ENCODE measurements at places on chromosomes 12 and 14.
A peak's percentile ranks its signal among the peaks of the same experiment; 100 is the strongest.

GRCh38 chr12:7916936-7917335, 19.1 kb downstream of the SLC2A3 start:
- no peak for DNase-seq

DNA sequence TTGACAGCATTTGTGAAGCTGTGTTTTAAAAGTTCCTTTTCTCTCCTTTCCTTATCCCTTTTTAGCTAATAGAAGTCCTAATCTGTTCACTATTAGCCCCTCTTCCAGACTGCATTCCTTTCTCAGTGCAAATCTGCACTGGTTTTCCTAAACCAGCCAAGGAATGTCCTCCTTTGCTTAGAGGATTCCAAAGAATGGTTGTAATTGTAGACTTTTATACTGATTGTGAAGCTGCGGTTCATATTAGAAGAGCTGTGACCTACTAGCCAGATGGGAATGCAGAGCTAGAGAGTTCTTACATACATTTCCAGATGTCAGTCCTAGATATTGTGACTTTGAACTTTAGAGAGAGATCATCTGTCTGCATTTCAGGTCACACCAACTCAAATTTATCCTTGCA, 79.8 kb downstream of the MYRFL start:
- DNase-seq = no peak

DNA sequence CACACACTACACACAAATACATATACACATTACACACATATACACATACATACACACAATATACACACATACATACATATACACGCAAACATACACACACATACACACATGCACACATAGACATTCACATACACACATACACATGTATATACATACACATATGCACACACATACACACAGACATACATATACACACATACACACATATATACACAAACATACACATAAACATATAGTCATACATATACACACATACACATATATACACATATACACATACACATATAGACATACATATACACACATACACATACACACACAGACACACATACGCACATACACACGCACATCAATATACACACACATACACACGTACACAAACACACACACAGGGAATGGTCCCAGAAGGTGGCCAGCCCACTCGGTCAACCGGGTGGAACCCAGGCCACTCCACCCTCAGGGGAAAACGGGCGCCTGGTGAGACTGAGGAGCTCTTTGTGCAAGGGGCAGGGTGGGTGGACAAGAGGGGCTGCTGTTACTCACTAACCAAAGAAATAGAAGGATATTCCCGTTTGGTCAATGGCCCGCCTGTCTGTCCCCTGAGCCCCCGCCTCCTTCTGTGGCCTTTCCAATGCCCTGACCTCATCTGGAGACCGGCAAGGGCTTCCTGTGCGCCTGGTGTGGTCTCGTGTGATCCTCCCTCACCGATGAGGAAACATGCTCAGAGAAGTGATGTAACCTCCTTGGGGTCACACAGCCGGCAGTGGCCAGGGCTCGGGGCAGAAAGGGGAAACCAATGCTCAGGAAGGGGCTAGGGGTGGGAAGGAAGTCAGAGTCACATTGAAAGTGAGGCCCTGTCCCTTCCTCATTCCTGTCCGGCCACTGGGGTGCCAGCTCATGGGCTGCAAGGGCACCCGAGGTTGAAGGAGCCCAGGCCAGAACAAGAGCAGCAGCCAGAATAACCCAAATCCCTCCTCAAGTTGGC, 5.3 kb downstream of the TRPV4 start:
- peak; percentile 69 for DNase-seq

DNA sequence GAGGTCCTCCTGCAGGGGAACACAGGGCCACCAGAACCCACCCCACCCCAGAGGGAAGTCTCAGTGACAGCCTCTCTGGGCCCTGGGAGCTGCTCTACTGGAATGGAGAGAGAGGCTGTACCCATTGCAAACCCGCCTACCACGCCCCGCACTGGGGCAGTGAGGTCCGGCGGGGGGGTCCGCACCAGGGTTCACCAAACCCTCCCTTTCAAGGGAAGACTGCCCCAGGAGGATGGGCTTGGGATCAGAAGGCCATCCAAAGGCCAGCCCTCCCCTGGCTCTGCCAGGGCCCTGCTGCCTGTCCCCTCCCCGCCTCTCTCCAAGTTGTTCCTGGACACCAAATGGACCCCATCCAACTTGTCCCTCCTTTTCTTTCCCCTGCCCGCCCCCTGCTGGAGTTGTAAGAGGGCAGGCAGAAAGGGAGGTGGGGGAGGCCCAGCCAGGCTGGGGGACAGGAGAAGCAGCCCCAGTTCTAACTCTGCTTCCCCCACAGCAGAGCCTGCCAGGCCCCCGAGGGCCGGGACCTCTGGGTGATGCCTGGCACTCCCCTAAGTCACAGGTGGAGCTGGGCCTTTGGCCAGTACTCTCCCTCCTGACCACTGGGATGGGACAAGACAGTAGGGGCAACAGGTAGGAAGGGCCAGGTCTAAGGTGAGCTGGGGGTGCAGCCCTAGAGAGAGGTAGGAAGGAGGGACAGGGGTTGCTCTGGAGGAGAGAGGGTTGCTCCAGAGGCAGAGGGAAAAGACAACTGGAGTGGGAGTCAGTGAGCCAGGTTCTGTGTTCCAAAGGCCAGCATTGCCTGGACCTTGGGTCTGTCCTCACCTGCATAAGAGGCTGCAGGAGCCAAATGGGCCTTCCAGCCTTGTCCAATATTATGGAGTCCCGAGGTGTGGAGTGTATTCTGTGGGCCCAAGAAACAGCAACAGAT, 3.2 kb upstream of the DIO3 start:
- no peak for DNase-seq

GRCh38 chr14:21669284-21669683, 4.3 kb downstream of the OR4E1 start:
- no peak for DNase-seq

- DNase-seq = no peak
These were observed 17.2 kb upstream of the CISTR start for GRCh38 chr12:53768976-53769375.

DNA sequence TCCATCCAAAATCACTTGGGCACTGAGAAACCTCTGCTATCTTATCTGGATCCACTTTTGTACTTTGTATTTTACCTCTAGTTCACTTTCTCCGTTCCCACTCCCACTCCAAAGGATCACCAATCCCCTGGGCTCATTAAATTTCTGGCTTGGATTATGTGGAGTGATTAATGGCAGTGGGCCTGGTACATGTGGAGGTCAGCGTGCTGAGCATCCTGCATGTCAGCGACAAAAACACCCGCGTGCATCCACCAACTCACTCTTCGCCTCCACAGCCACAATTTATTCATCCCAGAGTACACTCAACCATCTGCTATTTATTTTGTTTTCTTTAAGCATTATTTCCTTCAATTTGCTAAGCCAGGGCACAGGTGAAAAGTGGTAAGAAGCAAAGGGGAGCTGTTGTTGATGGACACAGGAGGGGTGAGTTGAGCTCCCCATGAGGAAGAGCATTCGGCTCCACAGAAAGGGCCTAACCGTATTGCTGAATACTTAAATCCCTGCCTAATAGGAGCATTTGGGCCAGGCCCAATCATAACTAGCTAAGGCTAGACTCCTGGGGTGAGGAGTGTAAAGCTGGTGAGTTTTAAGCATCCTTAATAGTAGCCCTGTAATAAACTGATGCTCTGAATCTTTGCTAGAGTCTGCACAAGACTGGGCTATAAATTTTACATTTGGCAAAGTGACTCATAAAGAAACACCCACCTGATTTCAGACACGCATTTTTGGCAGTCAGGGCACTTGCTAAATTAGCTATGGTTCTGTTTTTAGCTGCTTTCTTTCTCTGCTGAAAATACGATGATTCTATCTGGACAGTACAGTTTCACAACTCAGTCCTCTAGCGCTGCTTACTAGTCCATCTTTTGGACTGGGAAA, 137.8 kb downstream of the SLC25A21 start:
- DNase-seq = no peak

DNA sequence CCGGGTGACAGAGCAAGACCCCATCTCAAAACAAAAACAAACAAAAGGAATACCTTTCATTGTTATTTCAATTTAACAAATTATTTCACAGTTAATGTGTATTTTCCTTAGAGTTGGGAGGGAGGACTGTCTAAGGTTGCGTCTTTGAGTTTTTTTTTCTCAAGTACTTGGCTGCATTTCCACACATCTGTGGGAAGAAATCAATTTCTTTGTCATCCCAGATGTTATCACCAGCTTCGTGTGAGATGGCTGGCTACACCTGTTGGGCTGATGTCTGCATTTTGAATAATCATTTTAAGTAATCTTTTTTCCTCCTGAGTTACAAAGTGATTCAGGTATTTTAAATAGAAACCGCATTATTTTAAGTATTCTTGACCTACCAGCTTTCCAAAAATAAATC, 59.4 kb downstream of the EML1 start:
- no peak for DNase-seq

DNA sequence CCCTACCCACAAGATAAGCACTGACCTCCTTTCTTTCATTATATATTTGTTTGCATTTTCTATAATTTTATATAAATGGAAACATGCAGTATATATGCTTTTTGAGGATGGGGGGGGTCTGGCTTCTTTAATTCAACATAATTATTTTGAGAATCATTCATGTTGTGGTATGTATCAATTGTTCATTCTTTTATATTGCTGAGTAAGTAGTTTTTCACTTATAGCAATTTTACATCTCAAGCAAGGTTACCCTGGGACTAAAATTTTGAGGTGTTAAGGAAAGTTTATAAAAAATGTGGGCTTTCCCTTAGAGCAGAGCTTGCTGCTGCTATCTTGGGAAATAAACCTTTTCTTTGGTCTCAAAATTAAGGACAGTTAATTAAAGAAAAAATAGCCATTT, 89.9 kb upstream of the EGLN3 start:
- no peak for DNase-seq

DNA sequence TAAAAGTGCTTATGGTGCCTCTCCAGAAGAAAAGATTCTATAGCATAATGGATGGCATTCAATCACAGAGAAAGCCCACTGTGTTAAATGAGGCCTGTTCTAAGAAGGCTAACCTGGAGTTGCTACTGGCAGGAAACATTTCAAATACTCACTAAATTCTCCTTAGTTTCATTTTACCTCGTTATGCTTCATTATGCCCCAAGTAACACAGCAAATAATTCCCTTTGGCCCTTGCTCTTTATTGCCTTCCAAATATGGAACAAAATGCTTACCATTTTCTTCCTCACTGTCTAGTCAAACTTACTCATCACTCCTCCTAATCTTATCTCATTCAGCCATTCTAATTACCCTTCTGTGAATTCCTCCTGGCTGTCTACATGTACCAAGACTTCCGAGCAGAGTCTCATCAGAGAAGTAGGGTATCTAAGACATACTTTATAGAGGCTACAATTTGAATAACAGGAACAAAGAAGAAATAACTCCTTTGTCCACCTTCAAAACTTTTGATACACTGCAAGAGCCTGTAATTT, 292.1 kb upstream of the CLEC14A start:
- DNase-seq = no peak

GRCh38 chr14:89029961-89030694, 205.7 kb downstream of the TTC8 start:
- DNase-seq = no peak

- no peak for DNase-seq
These were observed 34.4 kb downstream of the BTG1 start for GRCh38 chr12:92111256-92111655.

- DNase-seq = no peak
These were observed 35.0 kb upstream of the KCNA5 start for GRCh38 chr12:5008661-5009060.

DNA sequence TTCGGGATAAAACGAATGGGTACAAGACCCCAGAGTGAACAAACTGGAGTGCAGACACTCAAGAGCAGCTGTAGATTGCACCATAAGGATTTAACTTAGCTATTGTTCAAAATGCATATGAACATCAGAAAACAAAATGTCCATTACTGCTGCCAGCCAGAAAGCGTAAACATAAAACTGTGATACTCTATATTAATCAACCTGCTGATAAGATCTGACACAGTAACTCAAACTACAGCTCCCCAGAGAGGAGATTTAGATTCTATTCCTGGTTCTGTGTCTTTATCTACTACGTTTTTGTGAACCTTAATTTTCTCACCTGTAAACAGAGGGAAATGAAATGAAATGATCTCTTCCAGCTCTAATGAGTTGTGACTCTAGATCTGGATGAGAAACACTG, 22.3 kb downstream of the LRIG3 start:
- DNase-seq = no peak

DNA sequence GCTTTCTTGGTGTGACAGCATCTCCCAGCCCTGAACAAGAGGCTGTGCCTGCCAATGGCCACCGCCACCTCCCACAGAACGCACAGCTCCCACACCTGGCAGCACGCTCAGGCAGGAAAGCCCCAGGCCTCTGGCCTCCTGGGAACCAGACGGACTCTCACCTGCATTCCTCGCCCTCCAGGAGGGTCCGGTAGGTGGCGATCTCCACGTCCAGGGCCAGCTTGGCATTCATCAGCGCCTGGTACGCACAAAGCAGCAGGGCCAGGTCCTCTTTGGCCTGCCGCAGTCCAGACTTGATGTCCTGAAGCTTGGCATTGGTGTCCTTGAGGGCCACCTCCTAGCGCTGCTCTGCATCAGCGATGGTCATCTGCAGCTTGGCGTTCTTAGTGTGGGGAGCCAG, 12.1 kb upstream of the KRT77 start:
- no peak for DNase-seq

DNA sequence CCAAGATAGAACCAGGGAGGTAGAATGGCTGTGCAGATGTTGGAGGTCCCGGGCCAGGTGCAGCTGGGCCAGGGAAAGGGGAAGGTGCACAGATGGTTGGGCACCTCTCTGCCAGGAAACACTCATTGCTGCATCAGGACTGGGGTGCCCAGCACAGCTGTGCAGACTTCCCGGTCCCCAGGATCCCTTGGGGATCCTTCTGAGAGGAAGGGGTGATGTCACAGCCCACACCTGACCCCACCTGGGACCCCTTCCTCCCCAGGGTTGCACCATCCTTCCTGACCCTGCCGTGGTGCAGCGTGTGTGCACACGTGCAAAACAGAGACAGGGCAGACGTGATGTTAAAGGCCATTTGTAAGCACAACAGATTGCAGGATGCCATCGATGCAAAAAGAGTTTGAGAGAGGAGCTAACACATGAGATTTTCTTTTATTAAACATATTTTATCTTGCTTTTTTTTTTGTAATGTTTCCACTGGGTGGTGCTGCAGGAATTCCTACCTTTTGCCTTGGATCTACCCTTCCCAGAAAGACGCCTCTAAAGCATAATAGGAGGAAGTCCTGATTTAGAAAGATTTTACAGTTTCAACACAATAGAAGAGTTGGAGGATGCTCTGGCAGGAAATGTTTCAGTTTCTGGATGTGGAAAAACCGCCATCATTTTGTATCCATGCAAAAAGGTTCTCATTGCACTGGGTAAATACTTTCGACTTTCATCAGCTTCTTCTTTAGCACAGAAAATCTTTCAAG, 14.8 kb downstream of the ELK3 start:
- no peak for DNase-seq

GRCh38 chr14:30125322-30125979, 197.8 kb upstream of the PRKD1 start:
- DNase-seq = peak; percentile 39

DNA sequence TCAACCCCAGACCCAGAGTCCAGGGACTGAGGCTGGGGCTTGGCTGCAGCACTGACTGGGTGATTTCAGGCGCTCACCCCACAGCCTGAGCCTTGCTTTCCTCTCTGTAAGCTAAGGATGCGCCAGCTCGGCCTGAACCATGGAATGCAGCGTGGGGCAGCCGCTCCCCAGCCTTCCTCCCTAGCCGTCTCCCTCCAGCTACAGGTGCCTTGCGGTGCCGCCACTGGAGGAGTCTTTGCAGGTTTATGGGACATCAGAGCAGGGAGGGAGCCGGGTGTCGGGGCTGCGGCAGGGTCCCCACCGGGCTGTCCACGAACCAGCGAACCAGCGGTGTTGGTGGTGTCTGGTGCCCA, 19.4 kb downstream of the PPP2R5C start:
- no peak for DNase-seq

Measured in COLO829 (cell line).